Activated T-helper 1 cell treated with anti-CD3 and anti-CD28 coated beads, Interleukin-12 subunit alpha, Interleukin-12 subunit beta, Interleukin-2, Interleukin-4 antibody, amounts not matched to agents 30 ng/mL and 10 ng/mL and 1 ng/mL, durations not matched to agents 14 hours and 24 hours and 36 hours (primary cell): ENCODE measurements at places on chromosomes 7 and 10.

- H3K4me3 ChIP-seq, result no peak overlapping the region
- H3K36me3 ChIP-seq, result no peaks in the 10 kb centered on the region
- H3K27me3 ChIP-seq, result no peaks in the 10 kb centered on the region
- H3K27ac ChIP-seq, result no peak overlapping the region
- H3K4me1 ChIP-seq, result no peaks in the 10 kb centered on the region
Measured at GRCh38 chr10:105398202-105398601, 757.1 kb downstream of the SORCS3 start.

- H3K27ac ChIP-seq, result no peak overlapping the region
- no peak for DNase-seq
- H3K4me1 ChIP-seq, result no peaks in the 10 kb centered on the region
- no peaks in the 10 kb centered on the region for H3K27me3 ChIP-seq
- H3K36me3 ChIP-seq, result no peaks in the 10 kb centered on the region
Measured at GRCh38 chr7:15862016-15862780, 175.7 kb upstream of the MEOX2 start.

DNA sequence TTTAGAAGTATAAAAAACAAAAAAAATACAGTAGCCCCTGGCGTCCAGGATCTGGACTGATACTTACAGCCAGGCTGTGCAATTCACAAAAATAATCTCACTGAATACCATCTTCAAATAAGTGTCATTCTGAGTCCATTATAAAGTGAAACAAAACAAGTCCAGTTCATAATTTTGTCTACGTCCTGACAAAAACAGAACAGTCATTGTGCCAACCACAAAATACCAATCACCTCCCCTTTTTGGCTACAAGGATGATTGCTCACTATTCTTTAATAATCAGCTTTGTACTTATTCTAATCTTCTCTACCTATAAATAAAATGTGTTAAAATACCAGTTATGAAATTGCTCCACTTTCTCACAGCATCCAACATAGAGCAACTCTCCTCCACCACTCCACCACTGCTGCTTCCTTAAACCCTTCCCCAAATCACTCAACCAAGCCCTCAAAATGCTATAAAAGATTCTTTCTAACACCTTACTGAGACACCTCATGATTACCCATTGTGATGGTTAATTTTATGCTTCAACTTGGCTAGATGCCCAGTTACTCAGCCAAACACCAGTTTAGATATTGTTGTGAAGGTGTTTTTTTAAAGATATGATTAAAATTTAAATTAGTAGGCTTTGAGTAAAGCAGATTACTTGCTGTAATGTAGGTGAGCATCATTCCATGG, 479.8 kb upstream of the SEMA3A start:
- H3K27ac ChIP-seq, result no peak overlapping the region
- no peak overlapping the region for H3K4me3 ChIP-seq
- peaks cover 10% of the 10 kb centered on the region for H3K4me1 ChIP-seq
- no peaks in the 10 kb centered on the region for H3K36me3 ChIP-seq

GRCh38 chr10:470339-471003, 219.0 kb downstream of the DIP2C start:
- H3K27ac ChIP-seq, result no peak overlapping the region
- no peak for DNase-seq
- peaks cover 12% of the 10 kb centered on the region for H3K4me1 ChIP-seq
- H3K4me3 ChIP-seq, result peak overlapping the region; percentile 35
- H3K27me3 ChIP-seq, result peaks cover 8% of the 10 kb centered on the region

GRCh38 chr7:114173170-114173890, 241.3 kb upstream of the FOXP2 start:
- DNase-seq, result no peak
- no peaks in the 10 kb centered on the region for H3K4me1 ChIP-seq
- no peak overlapping the region for H3K4me3 ChIP-seq
- no peaks in the 10 kb centered on the region for H3K27me3 ChIP-seq
- no peak overlapping the region for H3K27ac ChIP-seq

DNA sequence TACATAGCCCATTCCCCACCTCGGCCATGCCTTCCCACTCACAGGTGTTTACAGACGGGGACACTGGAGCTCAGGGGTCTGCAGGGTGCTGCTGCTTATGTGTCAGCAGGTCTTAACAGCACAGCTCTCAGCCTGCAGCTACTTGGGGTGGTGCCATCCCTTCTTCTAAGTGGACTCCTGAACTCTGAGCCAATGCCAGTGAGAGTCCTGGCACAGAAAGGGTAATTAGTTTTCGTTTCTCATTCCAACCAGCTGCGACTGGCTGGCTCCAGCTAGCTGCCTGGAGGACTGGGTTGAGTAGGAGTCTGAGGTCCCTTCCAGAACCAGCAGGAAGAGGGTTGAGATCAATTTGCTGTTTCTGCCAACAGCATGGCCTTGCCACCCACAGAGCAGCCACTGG, 88.3 kb upstream of the AGK start:
- DNase-seq, result no peak
- no peaks in the 10 kb centered on the region for H3K36me3 ChIP-seq
- peaks cover 2% of the 10 kb centered on the region for H3K27me3 ChIP-seq
- H3K27ac ChIP-seq, result no peak overlapping the region
- H3K4me3 ChIP-seq, result no peak overlapping the region
- H3K4me1 ChIP-seq, result no peaks in the 10 kb centered on the region

GRCh38 chr10:96986200-96986856, 154.2 kb downstream of the LCOR start:
- H3K4me3 ChIP-seq, result no peak overlapping the region
- no peak for DNase-seq
- H3K27ac ChIP-seq, result no peak overlapping the region
- H3K36me3 ChIP-seq, result peaks cover 14% of the 10 kb centered on the region
- peaks cover 13% of the 10 kb centered on the region for H3K4me1 ChIP-seq
- H3K27me3 ChIP-seq, result peaks cover 2% of the 10 kb centered on the region

- H3K27ac ChIP-seq, result peak overlapping the region; percentile 30
- H3K36me3 ChIP-seq, result peaks cover 27% of the 10 kb centered on the region
- no peak for DNase-seq
- peaks cover 41% of the 10 kb centered on the region for H3K4me1 ChIP-seq
Measured at GRCh38 chr10:91171485-91171884, 49.0 kb upstream of the PCGF5 start.

GRCh38 chr10:94088926-94089381, 95.2 kb downstream of the PLCE1 start:
- H3K27me3 ChIP-seq, result peaks cover 11% of the 10 kb centered on the region
- DNase-seq, result no peak
- no peaks in the 10 kb centered on the region for H3K4me1 ChIP-seq
- H3K36me3 ChIP-seq, result no peaks in the 10 kb centered on the region
- no peak overlapping the region for H3K27ac ChIP-seq
- H3K4me3 ChIP-seq, result no peak overlapping the region

- H3K36me3 ChIP-seq, result no peaks in the 10 kb centered on the region
- H3K4me3 ChIP-seq, result no peak overlapping the region
- no peaks in the 10 kb centered on the region for H3K4me1 ChIP-seq
Measured at GRCh38 chr7:31443457-31443856, 70.4 kb upstream of the ITPRID1 start.

DNA sequence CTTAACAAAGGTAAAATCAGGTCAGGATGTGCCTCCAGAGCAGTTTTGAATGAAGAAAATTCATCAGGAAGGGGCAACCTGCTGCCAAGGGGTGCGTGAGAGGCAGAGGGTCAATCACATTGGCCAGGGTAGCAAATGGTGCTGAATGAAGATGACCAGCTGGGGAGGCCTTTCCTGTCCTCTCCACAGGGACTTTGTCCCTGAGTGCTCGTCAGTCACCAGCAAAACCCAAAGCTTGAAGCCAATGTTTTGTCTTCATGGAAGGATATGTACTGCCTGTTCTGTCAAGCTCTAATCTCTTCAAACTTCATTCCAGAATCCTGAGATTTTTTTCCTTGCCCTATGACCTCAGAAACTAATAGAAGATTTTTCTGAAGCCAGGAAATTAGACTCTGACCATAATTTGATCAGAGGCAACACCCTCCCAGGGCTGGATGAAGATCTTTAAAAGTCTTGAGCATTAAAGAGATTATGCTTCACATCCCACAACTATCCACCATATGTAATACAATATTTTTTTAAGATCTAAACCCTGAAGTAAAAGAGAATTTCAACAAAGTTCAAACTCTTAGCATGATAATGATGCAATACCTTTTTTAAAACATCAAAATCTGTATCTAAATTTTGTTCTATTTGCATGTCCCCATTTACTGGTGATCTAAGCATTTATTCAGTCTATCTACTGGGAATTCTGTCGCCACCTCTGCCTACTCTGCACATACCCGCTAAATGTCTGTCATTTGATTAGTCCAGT, 243.0 kb downstream of the SNX13 start:
- no peaks in the 10 kb centered on the region for H3K4me1 ChIP-seq
- no peak for DNase-seq
- H3K27ac ChIP-seq, result no peak overlapping the region
- no peak overlapping the region for H3K4me3 ChIP-seq
- H3K27me3 ChIP-seq, result no peaks in the 10 kb centered on the region
- H3K36me3 ChIP-seq, result peaks cover 1% of the 10 kb centered on the region

DNA sequence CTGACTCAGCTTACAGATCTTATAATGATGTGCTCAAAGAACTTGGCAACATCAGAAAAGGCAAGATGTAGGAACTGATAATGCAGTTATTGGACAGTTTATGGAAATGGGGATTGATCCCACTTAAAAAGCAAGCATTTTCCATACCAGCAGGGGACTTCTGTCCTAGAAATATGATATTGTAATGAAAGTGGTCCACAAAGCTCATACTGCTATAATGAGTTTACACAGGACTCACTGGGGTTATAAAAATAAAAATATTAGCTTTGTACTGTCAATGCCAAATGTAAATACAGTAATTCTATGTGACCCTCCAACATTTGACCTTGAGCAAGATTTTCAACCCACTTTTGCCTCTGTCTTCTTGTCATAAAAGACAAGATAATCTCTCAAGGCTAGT, 145.5 kb upstream of the SEM1 start:
- no peak overlapping the region for H3K4me3 ChIP-seq
- peaks cover 12% of the 10 kb centered on the region for H3K27me3 ChIP-seq
- H3K27ac ChIP-seq, result no peak overlapping the region
- no peak for DNase-seq
- H3K4me1 ChIP-seq, result no peaks in the 10 kb centered on the region
- no peaks in the 10 kb centered on the region for H3K36me3 ChIP-seq

DNA sequence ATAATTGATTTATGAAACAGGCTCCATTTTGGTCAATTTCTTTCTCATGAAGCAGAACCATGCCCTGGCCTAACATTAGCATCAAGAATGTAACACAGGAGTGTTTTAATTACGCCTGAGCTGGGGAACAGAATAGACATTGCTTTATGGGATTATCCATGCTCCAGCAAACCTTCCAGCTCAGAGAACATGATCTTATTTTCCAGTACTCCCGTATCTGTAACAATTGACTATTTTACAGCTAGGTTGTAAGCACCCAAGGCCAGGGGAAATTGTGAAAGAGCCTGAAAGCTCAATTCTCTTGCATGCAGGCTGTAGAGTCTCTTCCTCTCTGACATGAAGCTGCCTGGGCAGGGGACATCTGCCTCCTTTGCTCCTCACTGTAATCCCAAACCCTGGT, 30.8 kb upstream of the CRYGN start:
- peaks cover 63% of the 10 kb centered on the region for H3K36me3 ChIP-seq
- peaks cover 56% of the 10 kb centered on the region for H3K4me1 ChIP-seq
- no peaks in the 10 kb centered on the region for H3K27me3 ChIP-seq

DNA sequence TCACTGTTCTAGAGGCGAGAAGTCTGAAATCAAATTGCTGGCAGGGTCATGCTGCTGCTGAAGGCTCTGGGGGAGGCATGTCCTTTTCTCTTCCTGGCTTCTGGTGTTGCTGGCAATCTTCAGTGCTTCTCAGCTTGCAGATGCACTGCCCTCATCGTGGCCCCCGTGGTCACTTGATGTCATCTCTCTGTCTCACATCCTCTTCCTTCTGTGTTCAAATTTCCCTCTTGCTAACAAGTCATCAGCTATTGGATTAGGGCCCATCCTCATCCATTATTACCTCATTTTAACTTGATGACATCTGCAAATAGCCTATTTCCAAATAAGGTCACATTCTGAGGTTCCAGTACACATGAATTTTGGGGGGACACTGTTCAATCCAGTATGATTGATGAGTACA, 36.6 kb upstream of the SRGN start:
- peaks cover 3% of the 10 kb centered on the region for H3K36me3 ChIP-seq
- no peak overlapping the region for H3K4me3 ChIP-seq

DNA sequence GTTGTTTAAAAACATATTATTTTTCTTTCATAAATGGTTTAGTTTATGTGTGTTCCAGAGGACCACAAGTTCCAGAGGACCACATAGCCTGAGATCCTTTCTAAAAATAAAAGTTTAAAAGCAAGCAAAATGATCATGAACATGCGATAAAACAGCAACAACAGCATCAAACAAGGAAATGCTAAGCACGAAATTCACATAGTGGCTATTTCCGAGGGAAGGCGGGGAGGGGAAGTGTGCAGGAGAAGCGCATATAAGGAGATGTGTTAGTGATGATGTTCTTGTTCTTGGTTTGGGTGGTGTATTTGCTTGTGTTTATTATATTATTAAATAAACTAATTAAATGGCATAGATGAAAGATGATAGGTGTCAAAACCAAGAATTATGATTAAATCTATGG, 1.2 kb downstream of the TBATA start:
- no peaks in the 10 kb centered on the region for H3K36me3 ChIP-seq
- peaks cover 7% of the 10 kb centered on the region for H3K4me1 ChIP-seq
- H3K27ac ChIP-seq, result no peak overlapping the region

DNA sequence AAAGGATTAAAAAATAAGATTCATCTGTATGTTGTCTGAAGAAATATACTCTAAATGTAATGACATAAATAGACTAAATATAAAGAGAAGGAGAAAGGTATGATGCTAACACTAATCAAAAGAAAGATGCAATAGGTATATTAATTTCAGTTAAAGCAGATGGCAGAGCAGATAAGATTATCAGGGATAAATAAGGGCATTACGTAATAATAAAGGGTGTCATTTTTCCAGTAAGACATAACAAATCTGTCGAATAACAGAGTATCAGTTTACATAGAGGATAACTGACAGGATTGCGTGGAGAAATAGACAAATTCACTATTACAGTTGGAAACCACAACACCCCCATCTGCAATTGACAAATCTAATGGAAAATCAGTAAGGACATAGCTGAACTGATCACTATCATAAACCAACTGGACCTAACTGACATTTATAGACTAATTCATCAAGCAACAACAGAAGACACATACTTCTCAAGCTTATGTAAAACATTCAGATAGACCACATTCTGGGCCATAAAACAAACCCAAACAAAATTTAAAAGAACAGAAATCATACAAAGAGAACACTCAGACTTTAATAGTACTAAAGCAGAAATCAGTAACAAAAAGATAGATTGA, 384.1 kb upstream of the COBL start:
- no peaks in the 10 kb centered on the region for H3K27me3 ChIP-seq
- no peaks in the 10 kb centered on the region for H3K4me1 ChIP-seq
- no peak for DNase-seq
- no peak overlapping the region for H3K27ac ChIP-seq
- H3K36me3 ChIP-seq, result no peaks in the 10 kb centered on the region
- H3K4me3 ChIP-seq, result no peak overlapping the region
